Fibroblast of skin of back (primary cell): ENCODE measurements at places on chromosomes 7 and 10.

- peak; percentile 83 for DNase-seq
Observed at GRCh38 chr7:70586822-70587221, 545.1 kb upstream of the GALNT17 start.

DNA sequence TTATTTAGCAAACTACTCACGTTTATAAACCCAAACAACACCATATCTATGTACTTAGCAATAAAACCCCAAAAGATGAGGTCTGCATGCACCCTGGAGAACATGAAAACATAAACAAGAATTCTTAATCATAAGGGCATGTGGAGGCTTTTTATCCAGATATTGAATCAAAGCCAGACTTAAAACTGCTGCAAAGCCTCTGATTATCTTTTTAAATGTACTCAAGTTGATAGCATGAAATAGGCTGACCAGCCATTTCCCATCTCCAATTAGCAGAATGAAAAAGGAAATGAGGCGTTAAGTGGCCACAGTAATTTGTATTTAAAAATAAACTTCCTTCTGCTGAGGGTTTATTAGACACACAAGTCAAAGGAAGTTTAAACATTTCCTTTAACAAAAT is 48.3 kb downstream of the ITIH5 start:
- DNase-seq: no peak

DNA sequence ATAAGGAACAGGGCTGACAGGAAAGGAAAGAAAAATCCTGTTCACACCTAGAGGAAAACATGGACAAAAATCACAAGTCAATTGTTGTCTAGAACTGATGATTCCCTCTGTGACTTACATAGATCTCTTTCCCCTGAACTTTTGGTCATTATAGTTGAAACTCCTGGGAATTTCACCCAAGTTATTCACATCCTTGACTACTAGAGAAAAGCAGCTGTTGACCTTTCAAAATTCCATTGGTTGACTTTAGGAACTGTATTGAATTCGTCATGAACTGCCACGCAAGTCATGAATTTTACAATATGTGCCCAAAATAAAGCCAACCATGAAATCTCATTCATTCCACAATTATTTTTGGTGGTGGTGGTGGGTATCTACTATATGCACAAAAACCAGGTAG is 104.3 kb downstream of the UBE2H start:
- no peak for DNase-seq

DNA sequence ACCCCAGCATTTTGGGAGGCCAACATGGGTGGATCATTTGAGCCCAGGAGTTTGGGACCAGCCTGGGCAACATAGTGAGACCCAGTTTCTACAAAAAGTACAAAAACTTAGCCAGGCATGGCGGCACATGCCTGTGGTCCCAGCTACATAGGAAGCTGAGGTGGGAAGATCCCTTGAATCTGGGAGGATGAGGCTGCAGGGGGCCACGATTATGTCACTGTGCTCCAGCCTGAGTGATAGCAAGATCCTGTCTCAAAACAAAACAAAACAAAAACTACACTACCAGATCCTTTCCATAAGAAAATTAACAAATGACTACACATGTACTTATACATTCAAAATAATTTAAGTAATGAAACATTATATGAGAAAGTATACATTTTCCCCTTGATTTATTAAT is 116.4 kb upstream of the KLF6 start:
- DNase-seq: no peak

- DNase-seq: no peak
Observed at GRCh38 chr10:70552586-70552985, 50.0 kb downstream of the PRF1 start.
